ENCODE measurements at places on chromosomes 12 and 14.

DNA sequence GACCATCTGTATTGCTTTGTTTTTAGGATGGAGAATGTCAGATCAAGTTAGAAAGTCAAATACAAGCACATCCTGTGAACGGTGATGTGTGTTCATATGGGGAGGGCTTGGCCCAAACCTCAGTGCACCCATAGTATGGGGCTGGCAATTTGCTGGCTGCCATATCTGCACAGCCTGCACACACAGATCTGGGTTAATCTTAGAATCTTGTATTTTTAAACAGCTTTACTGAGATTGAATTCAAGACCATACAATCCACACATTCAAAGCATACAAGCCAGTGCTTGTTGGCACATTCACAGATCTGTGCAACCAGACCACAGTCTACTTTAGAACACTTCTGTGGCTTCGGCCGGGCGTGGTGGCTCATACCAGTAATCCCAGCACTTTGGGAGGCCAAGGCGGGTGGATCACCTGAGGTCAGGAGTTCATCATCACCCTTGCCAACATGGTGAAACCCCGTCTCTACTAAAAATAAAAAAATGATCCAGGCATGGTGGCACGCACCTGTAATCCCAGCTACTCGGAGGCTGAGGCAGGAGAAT is 90.4 kb downstream of the CCDC92 start:
- DNase-seq, result no peak

- DNase-seq, result peak; percentile 78
These were observed 102.5 kb downstream of the FGD4 start for GRCh38 chr12:32501835-32502333.

- no peak for DNase-seq
These were observed 81.9 kb upstream of the GTF2A1 start for GRCh38 chr14:81302638-81303037.

GRCh38 chr12:18990856-18991255 is 138.7 kb upstream of the PLEKHA5 start:
- DNase-seq, result no peak

- no peak for DNase-seq
These were observed 36.0 kb downstream of the SLC8A3 start for GRCh38 chr14:70152704-70153103.

DNA sequence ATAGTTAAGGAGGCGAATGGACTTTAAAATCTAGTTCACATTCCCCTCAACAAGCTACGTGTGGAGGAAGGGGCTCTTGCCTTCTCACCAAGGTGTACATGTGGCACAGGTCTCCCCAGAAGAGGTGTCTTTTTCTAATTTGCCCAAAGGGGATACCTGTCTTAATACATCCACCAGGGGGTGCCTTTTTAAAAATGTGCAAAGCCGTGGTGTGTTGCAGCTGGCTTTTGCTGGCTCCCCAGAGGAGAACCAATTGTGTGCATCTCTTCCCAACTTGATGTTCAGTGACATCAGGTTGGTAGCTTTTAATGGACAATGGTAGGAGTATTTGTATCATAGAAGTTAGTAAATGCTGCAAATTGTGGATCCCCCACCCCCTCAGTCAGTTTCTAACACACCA is 33.8 kb downstream of the CREBL2 start:
- DNase-seq, result no peak

DNA sequence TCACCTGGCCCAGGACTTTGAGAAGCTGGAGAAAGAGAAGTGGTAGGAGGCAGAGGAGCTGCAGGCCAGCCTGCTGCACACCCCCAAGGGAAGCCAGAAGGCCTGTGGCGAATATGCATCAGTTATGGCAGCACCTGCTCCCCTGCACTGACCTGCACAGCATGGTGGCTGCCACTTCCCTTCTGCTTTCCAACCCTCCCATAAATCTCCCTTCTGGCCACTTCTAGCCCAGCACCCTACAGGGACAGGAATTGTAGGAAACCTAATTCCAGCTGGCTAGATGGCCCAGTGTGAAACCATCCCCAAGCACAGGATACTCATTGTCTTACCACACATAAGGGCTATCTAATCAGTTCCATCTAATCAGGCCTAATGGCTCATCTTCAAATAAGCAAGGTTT is 136.3 kb downstream of the TBX3 start:
- no peak for DNase-seq

DNA sequence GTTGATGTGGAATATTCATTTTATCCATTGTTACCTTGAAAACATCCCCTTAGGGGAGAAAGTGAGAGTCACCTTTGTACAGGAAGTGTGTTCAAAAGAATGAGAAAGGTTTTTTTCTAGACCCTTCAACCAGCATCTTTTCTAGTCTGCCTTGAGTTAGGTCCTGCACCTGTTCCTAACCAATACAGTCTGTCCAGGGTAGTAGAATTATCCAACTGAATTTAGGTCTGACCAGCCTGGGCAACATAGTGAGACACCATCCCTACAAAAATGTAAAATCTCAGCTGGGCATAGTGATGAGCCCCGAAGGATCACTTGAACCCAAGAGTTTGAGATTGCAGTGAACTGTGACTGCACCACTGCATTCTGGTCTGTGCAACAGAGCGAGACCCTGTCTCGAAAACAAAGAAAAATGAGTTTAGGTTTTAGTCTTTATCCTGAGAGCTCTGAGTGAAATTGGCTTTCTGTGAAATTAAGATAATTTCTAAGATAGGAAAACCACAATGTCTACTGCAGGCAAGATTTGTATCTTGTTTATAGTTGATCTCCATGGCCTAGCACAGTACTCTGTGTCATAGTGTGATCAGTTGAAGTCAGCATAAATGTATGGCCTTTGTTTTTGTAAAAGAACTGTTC is 25.2 kb downstream of the ARHGAP5 start:
- DNase-seq, result no peak

DNA sequence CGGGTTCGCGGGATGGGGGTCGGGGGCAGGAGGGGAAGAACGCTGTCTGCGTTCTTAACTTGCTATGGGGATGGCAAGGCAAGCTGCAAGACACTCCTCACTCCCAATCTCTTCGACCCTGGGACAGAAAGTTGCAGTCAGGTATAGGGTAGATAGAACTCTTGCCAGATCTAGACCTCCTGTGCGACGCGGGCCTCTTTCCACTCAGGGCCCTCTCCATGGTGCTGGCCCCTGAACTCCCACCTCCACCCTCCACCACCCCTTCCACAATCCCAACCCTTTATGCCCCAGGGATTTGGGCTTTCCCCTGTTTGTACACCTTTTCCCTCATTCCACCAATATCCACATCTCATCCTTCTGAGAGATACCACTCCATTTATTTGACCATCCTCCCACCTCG is 812 bp downstream of the NABP2 start:
- no peak for DNase-seq

- peak; percentile 49 for DNase-seq
These were observed 589 bp upstream of the HVCN1 start for GRCh38 chr12:110689281-110690126.

GRCh38 chr12:96548384-96548783 is 59.0 kb downstream of the CFAP54 start:
- no peak for DNase-seq

- no peak for DNase-seq
These were observed 23.2 kb downstream of the BORCS5 start for GRCh38 chr12:12379831-12380730.

GRCh38 chr14:69321601-69322330 is 61.8 kb downstream of the GALNT16 start:
- no peak for DNase-seq

DNA sequence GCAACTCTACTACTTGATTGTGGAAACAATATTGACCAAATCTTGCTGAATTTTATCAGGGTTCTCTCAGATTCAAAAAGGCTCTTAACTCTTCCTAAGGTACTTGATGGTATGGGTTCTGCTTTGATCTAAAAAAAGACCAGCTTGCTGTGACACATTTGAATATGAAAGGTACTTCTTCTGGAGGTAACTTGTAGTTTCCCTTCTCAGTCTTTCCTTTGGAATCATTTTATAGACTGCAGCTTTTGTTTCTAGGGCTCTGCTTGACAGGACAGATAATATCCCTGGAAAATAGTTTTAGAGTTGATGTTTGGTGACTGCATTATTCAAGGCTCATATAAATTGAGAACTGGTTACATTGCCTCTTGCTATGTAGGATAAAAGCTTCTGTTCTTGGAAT is 251.9 kb downstream of the FUT8 start:
- no peak for DNase-seq

GRCh38 chr12:57127726-57128518 is at the start of gene LRP1:
LRP1 (plus strand) TSS chr12:57128483; CDS start chr12:57128965, 482 bp downstream.
- peak; percentile 94 for DNase-seq

DNA sequence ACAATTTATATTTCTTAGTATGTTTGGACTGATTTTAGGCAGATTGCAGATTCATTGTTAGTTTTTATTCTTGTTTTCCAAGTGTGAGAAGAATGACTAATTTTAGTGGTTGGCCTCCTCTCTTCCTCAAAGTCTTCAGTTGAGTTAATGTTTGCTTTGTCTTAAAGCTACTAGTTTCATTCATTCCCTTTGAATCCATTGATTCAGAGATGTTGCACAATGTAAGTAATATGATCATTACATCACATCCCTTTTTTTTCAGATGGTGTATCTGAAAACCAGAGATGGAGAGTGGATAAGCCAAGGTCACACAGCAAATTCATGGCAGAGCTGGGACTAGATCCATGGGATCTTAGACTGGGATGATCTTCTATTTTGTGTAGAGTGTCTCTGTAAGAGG is 577.5 kb downstream of the BCL11B start:
- DNase-seq, result no peak

DNA sequence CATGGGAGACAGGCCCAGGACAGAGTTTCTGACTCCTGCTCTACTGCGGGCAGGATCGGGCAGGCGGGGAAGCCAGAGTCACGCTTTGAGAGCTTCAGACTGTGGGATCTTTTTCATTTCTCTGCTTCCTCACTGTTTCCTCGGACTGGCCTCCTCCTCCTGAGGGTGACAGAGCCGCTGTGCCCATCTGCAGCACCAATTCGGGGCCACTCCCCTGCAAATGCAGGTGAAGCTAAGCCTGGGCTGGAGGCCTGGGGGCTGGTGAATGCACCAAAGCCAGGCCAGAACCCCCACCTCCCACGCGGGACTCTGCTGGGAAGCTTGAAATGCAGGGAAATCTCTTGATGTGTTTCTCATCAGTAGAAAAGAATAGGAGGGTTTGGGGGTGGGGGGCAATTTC is 77.5 kb downstream of the FOXN3 start:
- DNase-seq, result no peak

DNA sequence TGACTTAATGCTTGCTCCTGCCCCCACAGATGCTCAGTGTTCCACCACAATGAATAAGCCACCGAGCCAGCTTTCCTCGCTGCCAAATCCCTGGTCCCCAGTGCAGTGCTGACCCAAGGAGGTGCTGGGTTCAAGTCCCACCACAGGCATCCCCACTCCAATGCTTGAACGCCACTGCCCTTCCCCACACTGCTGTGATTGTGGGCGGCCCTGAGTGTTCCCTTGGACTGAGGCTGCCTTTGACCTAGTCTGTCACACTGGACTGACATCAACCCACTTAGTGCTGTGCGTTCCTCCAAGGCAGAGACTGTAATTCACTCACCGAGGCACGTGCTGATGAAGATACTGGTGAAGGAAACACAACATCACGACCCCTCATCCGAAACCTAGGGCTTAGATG is 83.4 kb upstream of the TMCC3 start:
- DNase-seq, result no peak

Measured in hepatocyte (in vitro differentiated cells).